Activated CD8-positive, alpha-beta T cell treated with anti-CD3 and anti-CD28 coated beads, Interleukin-2, amount 10 ng/mL, durations not matched to agents 7 days and 5 days (primary cell): ENCODE measurements at places on chromosomes 4 and X. TPM values are rescaled to one million over a fixed set of nuclear protein-coding genes. Genes with fewer than 3 reads are reported as not detected.

DNA sequence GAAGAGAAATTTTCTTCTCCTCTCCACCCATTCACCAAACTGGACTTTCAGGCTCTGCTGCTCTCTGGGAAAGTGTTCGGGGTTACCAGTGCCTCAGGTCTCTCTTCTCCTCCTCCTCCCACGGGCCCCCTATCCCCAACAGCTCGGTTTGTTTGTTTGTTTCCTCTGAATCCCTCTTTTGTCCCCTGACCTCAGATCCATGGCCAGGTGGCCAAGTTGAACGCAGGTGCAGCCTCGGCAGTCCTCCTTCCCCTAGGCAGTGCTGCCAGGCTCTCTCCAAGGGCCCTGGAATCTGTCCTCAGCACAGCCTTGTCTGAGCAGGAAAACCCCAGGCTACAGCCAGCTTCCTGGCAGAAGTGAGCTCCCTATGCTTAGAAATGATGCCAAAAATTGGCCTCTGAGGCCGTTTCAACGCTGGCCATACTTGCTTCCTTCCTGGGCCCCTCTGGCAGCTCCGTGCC, 60.0 kb downstream of the FHDC1 start:
- H3K4me1 ChIP-seq: no peaks in the 10 kb centered on the region
- no peak for DNase-seq
- H3K4me3 ChIP-seq: no peak overlapping the region
- no peak overlapping the region for H3K27ac ChIP-seq
- H3K36me3 ChIP-seq: no peaks in the 10 kb centered on the region

- DNase-seq: no peak
- H3K4me3 ChIP-seq: no peak overlapping the region
- H3K27ac ChIP-seq: no peak overlapping the region
- H3K27me3 ChIP-seq: no peaks in the 10 kb centered on the region
Observed at GRCh38 chr4:181569553-181569952, 673.6 kb upstream of the TENM3 start.

Gene SMR3B
- total RNA-seq: not detected

Gene PAGE1
- total RNA-seq: not detected

Gene GC
- total RNA-seq: not detected

Gene BEND4
- total RNA-seq: 0.37 TPM

DNA sequence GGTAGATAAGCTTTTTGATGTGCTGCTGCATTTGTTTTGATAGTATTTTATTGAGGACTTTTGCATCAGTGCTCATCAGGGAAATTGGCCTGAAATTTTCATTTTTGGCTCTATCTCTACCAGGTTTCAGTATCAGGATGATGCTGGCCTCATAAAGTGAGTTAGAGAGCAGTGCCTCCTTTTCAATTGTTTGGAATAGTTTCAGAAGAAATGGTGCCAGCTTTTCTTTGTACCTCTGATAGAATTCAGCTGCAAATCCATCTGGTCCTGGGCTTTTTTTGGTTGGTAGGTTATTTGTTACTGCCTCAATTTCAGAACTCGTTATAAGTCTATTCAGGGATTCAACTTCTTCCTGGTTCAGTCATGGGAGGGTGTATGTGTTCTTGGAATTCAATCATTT, 15.6 kb upstream of the TMPRSS11F start:
- H3K4me3 ChIP-seq: no peak overlapping the region
- no peaks in the 10 kb centered on the region for H3K36me3 ChIP-seq
- no peaks in the 10 kb centered on the region for H3K27me3 ChIP-seq

Gene NLGN4X
- total RNA-seq: not detected

DNA sequence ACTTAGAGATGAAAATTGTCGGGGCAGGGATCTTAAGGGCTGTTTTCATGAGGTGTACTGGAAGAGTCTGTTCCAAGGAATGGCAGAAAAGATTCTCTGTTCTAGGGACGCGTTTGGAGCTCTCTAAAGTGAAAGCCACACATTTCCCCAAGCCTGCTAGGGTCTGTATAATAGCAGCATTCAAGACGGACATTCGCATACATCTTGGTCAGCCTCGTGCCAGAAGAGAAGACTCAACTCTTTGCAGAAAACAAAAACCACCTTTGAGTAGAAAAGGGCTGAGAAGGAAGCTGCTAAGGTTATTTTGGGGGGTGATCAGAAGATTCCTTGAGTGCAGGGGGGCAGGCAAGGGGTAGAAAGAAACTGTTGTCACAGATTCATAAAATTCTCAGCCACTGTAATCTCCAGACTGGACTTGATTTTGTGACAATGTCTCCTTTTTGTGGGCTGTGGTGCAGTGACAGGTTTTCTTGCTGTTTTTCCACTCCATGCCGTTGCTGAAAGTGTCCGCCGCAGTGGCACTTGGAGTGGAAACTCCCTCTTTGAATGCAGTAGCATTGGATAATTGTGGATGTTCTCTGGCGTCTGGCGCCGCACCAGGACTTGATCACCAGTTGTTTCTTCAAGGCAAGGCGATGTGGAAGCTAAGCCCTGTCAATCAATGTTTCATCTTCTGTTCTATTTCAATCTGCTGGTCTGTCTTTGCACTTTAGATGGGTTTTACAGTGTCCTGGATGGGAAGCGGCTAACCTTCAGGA, 2.9 kb downstream of the GYG2 start:
- H3K27ac ChIP-seq: no peak overlapping the region
- no peaks in the 10 kb centered on the region for H3K36me3 ChIP-seq
- no peaks in the 10 kb centered on the region for H3K4me1 ChIP-seq
- no peak overlapping the region for H3K4me3 ChIP-seq
- no peaks in the 10 kb centered on the region for H3K27me3 ChIP-seq

DNA sequence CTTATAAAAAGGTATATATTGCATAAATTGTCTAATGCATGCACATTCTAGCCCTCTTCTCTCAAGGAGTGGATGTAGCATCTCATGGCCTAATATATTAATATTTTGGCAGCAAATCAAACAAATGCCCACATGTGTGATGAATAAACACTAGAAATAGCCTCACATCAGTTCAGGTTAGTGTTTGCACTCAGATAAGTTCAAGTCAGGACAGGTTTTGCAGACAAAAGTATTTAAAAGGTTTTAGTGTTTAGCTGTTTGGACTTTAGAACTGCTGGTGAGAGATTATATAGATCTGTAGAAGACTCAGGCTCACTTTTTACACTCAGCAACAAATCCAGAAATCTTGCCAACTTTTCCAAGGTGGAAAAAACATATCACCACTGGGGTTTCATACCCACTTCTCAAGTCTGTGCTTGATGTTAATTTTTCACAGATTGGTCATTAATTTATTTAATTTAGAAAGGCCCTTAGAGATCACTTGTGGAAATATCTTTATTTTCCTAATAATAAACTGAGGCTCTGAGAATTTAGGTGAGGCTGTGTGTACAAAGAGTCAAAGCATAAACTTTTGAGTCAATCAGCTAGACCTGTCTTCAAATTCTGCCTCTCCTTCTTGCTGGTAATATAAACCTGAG, 362.6 kb downstream of the GASK1B start:
- no peaks in the 10 kb centered on the region for H3K27me3 ChIP-seq
- H3K4me3 ChIP-seq: no peak overlapping the region

Gene BEX1
- not detected for total RNA-seq
